ENCODE measurements at places on chromosomes 2 and 18.

GRCh38 chr18:46001892-46002291 lies 34.8 kb upstream of the EPG5 start:
- DNase-seq: no peak

DNA sequence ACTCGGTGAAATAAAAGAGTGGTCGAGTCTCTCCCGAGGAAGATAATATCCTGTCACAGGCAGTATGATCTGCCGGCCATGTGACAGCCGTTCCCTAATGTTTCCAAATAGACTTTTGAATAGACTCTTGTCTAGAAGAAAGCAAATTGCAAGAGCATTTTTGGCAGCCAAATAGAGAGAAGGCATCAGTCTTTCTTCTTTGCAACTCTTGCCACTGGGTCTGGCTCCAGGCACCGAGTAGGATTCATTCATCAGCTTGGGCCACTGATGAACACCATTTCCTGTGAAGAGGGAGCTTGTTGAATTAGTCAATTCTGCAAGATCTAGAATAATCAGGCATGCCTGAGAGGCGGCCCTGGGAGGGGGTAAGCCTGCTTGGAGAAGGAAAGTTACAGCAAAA lies 165.6 kb downstream of the KLHL29 start:
- DNase-seq: no peak

DNA sequence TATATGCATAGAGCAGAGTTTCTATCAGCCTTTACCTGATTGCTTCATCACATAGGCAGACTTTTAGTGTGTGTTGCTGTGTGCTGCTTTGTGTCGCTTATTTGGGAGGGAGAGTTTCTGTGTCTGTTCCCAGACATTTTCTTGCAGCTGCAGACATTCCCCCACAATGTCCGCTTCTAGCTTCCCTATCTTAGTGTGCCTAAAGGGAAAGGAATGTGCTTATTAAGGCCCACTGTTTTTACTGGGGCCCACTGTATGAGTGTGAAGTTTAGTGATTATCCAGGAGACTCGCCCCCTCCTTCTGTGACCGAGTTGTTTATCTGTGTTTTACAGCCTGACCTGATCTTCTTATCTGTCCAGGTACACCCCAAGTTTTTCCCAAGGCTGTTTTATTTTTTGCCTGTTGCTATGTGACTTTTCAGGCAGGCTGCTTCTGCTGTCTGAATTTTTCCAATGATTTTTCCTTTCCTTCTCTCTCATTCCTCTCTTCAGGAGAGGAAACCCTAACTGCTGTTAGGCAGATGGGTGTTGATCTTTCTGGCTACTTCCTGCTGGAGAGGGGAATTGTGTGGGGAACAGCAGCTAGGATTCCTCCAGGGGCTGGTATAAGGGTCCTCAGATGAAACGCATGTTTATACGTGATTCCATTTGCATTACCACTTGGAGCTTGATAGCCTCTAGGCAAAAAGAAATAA lies 47.6 kb downstream of the STK17B start:
- DNase-seq: no peak

GRCh38 chr2:115910270-115910669 lies 1467.8 kb downstream of the DPP10 start:
- DNase-seq: no peak

DNA sequence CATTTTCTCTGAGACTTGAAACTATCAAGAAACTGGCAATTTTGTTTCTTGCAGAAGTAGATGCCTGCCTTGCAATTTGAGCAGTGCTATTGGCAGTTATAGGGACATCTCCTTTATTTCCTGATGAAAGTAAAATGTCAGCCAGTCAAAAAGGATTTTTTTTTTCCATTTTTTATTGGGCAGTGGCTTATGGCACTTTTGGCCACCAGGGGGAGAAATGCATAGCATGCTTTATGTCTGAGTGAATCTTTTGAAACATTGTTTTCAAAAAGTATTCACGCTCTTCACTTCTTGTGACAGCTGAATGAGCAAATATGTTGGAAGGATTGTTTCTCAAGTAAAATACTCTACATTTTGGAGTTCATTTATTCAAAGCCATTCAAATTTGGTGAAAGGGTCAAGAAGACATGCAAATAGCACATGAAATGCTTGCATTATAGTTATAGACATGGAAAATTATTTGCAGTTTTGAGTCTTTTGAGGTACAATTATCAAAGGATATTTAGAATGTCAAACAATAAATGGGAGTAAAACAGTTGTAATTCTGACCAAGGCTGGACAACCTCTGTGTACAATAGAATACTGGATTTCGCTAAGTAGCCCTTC lies 491.0 kb downstream of the CDH2 start:
- DNase-seq: no peak

DNA sequence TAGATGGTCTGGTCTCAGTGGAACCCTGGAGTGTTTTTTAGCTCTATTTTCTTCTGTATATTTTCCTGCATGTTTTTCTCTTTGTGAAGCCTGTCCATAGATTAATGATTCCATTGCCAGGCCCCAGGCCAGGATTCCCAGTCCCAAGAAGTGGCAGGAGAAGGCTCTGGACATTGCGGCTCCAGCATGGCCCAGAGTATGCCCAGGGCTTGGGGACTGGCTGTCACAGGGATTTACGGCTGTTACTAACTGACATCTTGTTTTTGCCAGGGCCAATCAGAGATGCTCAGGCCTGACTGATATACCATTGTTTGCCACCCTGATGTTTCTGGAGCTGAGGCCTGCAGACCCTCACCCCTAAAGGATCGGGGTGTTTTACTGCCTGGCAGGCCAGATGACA lies 59.0 kb downstream of the PRKCE start:
- no peak for DNase-seq

DNA sequence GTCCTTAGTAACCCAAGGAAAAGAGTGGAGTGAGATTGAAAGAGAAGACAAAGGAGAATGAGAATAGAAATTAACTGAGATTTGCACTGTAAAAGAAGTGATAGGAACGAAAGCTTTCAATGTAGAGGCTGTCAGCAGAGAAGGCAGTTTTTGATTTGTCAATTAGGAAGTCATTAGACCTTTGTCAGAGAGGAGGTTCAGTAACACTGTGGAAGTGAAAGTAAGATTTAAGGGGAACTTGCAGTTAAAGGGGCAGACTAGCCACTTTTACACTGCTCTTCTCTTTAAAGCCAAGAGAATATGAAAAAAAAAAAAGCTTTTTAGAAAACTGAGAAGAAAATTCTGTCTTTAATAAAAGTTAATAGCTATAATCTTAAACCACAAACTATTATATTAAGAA lies 11.5 kb upstream of the KYNU start:
- no peak for DNase-seq

GRCh38 chr2:232146294-232146693 lies 184.8 kb downstream of the DIS3L2 start:
- DNase-seq: no peak

- DNase-seq: no peak
These were observed 157.2 kb downstream of the RNF152 start for GRCh38 chr18:61735564-61736102.

GRCh38 chr2:173963323-173963816 lies 1.8 kb downstream of the SP3 start:
- peak; percentile 28 for DNase-seq

GRCh38 chr2:101751276-101751815 lies 53.8 kb downstream of the MAP4K4 start:
- DNase-seq: no peak

DNA sequence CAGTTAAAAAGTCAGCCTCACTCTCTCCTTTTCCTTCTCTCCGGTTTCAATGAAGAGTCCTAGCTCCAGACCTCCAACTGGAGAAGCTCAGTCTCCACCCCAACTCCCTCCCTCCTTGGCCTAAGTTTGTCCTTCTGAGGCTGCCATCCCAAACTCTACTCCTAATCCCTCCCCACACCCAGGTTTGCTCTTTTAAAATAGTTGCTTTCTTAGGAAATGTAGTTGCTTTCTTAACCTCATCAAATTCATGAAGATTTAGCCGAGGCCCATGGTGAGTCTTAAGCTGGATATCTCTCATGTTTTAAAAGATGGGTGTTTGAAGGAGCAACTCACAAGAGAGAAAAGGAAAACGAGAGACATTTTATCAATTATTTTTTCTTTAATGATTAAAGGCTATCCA lies 937 bp upstream of the LANCL1 start:
- no peak for DNase-seq

GRCh38 chr18:67710639-67711038 lies 194.1 kb upstream of the DSEL start:
- DNase-seq: no peak

DNA sequence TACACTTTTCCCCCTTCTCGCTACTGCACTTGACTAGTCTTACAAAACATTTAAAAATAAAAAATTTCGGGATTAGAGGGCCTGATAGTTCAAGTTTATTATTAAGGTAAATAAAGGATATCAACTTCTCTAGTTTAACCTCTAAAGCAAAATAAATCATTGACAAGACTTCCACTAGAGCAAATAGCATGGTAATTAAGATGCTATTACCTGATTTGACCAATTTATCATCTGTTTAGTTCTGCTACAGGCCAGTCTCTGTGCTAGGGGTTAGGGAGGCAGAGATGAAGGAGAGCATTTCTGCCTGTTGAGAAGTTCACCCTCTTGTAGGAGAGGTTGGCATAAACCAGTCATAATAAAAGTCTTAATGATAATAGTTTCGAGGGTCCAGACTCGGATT lies 34.0 kb downstream of the RHOB start:
- DNase-seq: no peak

DNA sequence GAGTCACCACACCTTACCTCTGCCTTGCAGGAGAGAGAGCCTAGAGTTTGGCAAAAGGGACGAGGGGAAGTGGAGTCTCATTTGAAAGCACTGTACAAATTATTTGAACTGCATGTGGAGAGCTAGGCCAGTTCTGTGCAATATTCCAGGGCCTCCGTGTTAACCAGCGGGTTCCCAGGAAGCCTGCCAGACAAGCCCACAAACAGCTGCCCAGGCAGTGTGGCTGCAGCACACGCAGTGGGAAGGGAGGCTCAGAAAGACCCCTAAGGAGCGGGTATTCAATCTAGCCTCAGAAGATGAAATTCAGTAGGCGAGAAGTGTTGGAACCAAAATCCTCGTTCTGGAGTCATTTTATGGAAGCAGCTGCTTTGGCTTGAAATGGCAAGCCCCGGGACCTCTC lies 30.7 kb downstream of the CNGA3 start:
- no peak for DNase-seq

GRCh38 chr2:25960920-25961319 lies 21.4 kb downstream of the KIF3C start:
- DNase-seq: no peak

DNA sequence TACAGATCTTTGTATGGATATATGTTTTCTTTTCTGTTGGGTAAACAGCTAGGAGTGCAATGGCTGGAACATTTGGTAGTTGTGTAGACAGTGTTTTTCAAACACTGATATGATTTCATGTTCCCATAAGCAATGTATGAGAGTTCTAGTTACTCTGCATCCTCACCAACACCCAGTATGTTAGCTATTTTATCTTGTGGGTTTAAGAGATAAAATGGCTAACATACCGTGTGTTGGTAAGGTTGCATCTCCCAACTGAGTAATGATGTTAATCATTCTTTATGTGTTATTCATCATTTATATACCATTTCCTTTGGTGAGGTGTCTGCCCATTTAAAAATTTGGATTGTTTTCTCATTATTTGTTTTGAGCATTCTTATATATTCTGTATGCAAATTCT lies 65.7 kb downstream of the LYPD6B start:
- no peak for DNase-seq

DNA sequence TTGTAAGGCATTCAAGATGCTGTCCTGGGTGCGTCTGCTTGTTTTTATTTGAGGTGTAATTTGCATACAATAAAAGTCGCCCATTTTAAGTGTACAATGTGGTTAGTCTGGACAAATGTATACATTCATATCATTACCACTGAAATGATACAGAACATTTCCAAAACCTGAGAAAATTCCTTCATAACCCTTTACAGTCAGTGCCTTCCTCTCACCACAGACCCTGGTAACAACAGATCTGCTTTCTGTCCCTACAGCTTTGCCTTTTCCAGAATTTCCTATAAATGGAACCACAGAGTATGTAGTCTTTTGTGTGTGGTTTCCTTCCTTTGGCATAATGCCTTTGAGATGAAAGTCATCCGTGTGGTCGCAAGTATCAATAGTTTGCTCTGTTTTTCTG lies 45.8 kb upstream of the NFU1 start:
- DNase-seq: no peak

DNA sequence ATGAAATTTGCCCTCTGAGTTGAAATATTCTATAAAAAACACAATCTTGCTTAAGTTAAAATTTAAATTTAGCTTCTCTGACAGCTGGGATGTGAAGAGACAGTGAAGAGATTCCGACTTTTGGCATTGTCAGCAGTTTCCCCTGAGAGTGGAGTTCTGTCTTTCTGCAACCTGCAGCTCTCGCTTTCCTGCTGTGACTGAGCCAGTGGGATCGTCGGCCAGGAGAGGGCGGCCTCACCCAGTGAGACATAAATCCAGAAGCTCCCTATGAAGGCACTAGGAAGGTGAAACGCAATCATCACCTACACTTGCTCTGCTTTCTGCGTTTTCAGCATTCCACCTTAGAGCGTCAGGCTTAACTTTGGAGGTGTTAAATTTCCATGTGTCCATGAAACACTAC lies 75.4 kb upstream of the HNMT start:
- DNase-seq: no peak

GRCh38 chr18:11112286-11112685 lies 37.1 kb downstream of the PIEZO2 start:
- no peak for DNase-seq

DNA sequence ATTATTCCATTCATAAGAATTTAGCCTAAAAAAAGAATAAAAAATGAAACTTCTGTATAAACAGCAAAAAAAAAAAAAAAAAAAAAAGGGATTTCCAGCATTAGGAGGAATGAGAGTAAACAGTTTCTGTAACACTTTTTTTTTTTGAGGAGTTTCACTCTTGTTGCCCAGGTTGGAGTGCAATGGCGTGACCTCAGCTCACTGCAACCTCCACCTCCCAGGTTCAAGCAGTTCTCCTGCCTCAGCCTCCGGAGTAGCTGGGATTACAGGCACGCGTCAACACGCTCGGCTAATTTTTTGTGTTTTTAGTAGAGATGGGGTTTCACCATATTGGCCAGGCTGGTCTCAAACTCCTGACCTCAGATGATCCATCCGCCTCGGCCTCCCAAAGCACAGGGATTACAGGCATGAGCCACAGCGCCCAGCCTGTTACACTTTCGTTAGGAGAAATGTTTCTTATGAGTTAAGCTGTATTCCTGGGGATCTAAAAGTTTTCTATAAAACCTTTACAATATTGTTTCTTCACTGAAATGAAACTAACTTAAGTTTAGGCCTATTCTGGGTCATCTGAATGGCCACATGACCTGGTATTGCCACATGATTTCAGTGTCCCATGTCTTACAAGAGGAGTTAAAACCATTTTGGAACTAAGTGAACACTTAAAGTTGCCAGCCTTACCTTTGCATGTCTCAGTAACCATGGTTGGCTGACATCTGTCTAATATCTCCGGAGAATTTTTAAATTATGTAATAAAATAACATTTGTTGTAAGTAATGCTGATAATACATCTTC lies 17.5 kb downstream of the SMAD2 start:
- DNase-seq: no peak

DNA sequence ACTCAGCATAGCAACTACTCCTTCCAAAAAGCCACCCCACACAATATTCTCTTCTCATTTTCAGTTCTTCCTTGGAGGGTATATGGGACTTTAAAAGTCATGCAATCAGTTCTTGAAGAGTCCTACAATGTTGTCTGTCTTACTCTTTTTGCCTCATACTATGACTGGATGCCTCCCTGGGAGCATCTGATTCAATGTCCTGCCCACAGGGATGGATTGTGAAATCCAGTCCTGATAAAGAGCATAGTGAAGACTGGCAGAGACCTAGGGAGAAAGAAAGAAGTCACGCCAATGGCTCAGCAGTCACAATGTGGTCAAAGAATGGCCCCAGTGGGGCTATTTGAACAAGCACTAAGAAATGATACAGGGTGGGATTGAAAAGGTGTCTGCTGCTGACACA lies 155.1 kb upstream of the SERPINE2 start:
- DNase-seq: no peak

Data from stimulated activated CD8-positive, alpha-beta memory T cell treated with anti-CD3 and anti-CD28 coated beads, Interleukin-2, amount 100 ng/mL, for 1 hour (primary cell).